ENCODE measurements at places on chromosomes 12 and 14. TPM values are rescaled to one million over a fixed set of nuclear protein-coding genes. Genes with fewer than 3 reads are reported as not detected.

The TMPRSS12 gene
- not detected for total RNA-seq

DNA sequence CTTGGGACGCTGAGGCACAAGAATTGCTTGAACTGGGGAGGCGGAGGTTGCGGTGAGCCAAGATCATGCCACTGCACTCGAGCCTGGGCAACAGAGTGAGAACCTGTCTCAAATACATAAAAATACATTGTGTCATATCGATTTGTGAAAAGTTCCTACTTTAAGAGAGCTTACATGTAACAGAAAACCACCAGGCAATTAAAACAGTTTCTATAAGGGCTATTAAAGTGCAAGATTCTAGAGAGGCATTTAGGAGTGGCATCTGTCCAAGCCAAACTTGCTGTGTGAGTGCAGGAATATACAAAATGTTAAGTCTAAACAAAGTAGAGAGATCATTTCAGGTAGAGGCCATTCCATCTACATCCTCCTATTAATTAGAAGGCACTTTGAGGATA lies 1.7 kb upstream of the NEK9 start:
- DNase-seq, result no peak

- DNase-seq, result no peak
Observed at GRCh38 chr14:65237023-65237814, 134.9 kb upstream of the MAX start.

DNA sequence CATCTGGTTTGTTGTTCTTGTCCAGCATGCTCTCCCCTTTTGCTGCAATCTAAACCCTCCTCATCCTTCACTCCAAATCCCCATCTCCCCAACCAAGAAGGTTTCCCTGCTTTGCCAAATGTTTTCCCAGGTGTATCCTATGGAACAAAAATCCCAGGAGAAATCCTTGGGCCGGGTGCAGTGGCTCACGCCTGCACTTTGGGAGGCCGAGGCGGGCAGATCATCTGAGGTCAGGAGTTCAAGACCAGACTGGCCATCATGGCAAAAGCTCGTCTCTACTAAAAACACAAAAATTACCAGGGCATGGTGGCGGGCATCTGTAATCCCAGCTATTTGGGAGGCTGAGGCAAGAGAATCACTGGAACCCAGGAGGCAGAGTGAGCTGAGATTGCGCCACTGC lies 5.0 kb downstream of the KSR2 start:
- DNase-seq, result no peak
